ENCODE measurements at places on chromosomes 2 and 18.

DNA sequence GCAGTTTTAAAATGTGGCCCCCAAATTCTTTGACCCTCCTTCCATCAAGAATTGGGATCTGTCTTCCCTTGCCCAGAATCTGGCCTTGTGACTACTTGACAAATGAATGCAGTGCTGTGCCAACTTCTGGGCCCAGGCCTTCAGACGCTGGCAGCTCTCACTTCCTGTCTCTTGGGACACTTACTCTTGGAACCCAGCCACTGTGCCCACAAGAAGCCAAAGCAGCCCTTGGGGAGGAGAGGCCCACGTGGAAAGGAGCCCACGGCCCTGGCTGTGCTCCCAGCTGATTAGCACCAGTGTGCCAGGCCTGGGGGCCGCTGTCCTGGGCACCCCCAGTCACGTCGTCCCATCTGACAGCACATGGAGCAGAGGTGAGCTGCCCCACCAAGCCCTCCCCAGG, 56.6 kb downstream of the RPL37A start:
- DNase-seq = no peak

DNA sequence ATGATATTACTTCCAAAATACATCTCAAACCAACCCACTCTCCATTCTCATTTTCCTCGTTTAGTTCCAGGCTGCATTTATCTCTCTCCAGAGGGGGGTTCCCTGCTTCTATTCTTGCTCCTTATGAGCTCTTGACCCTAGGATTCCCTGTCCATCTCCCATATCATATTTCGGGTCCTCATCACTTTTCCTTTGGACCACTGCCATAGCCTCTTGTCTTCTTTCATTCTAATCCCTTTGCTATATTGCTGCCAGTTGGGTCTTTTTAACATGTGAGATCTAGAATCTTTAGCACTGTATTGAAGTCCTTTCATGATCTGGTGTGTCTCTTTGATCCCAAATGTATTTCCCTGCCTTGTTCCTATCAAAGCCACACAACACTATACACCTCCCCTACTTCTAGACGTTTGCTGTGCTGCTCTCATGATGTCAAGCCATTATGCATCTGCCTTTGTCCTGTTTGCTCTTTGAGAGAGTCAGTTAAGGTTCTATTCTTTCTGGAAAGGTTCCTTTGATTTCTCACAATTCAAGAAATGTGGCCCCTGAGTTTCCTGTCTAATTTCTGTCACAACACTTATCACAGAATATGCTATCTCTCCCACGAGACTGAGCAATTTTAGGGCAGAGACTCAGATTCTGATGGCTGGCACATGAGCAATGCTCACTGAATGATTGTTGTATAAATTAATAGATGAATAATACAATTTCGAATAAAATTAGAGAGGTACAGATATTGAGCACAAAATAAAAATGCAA, 43.2 kb upstream of the SESTD1 start:
- DNase-seq = no peak

DNA sequence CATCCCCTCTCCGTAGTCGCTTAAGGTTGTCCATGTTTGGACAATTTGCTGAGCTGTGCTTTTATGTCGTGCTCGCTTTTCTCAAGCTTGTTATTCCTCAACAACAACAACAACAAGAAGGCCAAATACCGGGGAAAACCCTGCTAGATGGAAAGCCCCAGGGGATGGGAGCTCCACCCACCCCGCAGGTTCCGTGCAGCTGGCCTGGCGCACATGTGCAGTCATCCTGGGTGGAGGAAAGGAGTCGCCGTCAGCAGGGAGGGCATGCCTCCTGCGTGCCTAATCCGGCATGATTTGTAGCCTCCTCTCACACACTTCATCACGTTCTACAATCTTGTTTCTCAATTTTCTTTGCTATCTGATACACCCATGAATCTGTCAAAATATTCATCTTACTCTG, 87.4 kb upstream of the SALL3 start:
- DNase-seq = no peak

DNA sequence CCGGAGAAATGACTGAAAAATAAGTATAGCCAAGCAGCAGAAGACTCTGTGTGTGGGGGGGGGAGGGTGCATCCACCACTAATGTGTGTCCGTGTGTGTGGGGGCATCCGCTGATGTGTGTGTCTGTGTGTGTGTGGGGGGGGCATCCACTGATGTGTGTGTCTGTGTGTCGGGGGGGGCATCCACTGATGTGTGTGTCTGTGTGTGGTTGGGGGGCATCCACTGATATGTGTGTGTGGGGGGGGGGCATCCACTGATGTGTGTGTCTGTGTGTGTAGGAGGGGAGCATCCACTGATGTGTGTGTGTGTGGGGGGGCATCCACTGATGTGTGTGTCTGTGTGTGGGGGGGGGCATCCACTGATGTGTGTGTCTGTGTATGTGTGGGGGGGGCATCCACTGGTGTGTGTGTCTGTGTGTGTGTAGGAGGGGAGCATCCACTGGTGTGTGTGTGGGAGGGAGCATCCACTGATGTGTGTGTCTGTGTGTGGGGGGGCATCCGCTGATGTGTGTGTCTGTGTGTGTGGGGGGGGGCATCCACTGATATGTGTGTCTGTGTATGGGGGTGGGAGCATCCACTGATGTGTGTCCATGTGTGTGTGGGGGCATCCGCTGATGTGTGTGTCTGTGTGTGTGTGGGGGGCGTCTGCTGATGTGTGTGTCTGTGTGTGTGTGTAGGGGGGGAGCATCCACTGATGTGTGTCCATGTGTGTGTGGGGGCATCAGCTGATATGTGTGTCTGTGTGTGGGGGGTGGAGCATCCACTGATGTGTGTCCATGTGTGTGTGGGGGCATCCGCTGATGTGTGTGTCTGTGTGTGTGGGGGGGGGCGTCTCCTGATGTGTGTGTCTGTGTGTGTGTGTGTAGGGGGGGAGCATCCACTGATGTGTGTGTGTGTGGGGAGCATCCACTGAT, 125.0 kb downstream of the NFATC1 start:
- no peak for DNase-seq

DNA sequence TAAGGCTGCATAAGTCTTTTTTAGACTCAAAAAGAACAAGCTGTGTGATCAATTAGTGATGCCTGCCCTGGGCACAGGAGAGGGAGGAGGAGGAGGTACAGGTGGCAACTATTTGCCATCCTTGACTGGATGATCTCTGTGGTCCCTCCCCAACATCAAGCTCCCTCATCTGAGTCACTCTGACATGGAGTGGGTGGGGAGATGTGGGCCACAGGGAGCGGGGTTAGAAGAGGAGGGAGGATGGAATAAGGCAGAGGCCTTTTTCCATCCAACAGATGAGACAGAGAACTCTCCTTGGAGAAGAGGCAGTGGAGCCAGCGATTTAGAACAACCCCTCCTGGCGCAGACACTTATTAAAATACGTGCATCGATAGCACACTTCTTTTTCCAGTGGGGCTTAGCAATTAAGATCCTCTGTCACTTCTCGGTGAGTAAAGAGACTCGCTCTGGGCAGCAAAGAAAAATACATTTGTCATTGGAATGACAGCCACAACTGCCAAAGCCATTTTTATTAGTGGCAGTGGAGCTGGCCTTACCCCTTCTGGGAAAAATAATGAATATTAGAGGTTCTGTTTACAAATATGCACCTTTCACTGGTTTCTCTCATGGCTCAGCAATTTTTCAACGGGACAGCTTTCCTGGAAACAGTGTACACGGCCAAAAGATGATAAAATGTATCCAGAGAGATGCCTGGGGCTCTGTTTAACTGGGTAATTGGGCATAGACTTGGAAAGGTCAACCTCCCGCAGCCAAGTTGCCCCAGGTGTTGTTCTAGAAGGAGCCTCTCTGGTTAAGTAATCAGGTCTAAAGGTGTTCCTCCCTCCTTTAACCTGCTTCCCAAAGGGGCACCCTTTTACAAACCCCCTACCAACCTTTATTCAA, 238.4 kb upstream of the CXCR4 start:
- no peak for DNase-seq

- DNase-seq = no peak
These were observed 51.2 kb downstream of the CTNNA2 start for GRCh38 chr2:79564065-79564464.

- DNase-seq = no peak
These were observed 83.6 kb upstream of the MGAT5 start for GRCh38 chr2:134170294-134170693.

DNA sequence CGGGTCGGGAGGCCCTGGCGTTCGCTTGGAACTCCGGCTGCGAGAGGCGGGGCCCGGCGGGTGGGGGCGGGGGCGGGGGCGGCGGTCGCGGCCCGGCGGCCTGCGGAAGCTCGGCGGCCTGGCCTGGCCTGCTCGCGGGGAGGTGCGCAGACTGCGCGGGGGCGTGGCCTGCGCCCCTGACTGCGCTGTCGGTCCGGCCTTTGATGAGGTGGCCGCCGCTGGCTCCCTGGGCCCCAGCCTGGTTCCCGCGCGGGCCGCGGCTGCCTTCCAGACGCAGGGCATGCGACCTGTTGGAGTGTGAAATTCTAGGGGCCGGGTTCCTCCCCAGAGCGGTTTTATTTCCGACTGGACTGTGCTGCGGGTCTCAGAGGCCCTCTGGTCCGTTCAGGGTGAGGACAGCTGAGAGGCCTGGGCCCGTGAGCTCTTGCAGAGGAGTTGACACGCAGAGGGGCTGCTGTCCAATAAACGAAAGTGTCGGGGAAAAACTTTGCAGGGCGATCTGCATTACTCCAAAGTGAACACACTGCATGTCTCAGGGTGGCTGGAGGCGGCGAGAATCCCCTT, 629 bp downstream of the NRBP1 start:
- DNase-seq = peak; percentile 86

DNA sequence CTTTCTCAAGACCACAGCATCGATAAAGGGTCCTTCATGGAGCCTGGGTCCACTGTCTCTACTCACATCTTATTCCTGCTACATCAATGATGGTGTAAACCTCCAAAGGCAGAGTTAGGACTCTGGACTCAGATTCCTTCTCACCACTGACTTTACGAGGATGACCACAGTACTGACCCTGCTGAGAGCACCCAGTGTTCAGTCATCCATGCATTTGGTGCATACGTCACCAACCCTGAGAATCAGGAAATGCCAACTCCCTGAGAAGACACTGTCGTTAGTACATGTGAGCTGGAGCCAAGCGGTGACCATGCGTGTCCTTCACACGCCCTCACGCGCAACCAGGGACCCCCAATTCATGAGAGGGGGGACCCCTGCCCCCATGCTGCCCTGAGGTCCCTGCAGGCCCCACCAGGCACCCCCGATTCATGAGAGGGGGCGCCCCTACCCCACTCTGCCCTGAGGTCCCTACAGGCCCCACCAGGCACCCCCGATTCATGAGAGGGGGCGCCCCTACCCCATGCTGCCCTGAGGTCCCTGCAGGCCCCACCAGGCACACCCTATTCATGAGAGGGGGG, 178.4 kb upstream of the TPO start:
- no peak for DNase-seq

- DNase-seq = no peak
These were observed 23.5 kb downstream of the KDM3A start for GRCh38 chr2:86464652-86465051.

GRCh38 chr2:168717790-168718502, 84.5 kb upstream of the NOSTRIN start:
- peak; percentile 56 for DNase-seq

- DNase-seq = no peak
These were observed 757.7 kb downstream of the EPHA4 start for GRCh38 chr2:220814441-220814840.

- DNase-seq = no peak
These were observed 189.6 kb downstream of the MYCN start for GRCh38 chr2:16129716-16130540.

DNA sequence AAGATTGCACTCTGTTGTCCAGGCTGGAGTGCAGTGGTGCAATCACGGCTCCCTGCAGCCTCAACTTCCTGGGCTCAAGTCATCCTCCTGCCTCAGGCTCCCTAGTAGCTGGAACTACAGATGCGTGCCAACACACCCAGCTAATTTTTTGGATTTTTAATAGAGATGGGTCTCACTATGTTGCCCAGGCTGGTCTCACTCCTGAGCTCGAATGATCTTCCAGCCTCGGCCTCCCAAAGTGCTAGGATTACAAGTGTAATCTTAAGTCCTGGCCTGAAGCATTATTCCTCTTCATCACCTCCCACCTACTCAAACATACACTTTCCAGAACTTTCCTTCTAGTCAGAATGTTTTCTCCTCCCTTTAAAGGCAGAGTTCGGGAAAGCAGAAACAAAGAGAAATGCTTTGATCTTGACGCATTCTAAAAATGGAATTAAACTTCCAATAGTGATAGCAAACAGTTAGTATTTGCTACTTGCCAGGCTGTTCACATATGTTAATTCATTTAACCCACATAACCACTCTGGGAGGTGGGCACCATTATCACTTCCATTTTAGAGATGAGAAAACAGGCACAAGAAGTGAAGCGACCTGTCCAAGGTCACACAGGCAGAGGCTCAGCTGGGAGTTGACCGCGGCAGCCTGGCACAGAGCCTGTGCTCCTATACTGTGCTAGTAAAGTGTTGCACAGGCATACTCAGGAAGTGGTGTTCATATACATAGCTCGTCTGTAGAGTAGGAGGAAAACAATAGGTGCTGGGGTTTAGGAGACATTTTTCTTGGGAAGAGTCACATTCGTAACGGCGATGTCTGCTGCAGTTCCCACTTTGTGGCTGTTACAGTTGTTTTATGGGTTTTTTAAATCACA, 24.6 kb downstream of the TEX44 start:
- no peak for DNase-seq

DNA sequence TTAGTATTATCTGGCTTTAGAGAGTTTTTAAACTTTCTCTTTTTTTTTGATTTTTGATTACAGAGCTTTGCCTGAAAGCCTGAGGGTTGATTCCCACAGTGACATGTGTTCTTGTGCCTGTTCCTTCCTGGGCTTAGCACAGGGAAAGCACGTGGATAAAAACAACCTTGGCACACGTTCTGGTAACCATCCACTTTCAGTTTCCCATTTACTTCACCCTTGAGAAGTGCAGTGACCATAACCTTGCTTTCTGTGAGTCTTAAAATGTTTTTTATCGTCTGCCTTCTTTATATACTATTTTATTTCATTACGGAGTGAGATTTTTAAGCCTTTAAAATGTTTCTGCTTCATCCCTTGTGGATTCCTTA, 11.5 kb downstream of the CD226 start:
- DNase-seq = no peak

- peak; percentile 71 for DNase-seq
These were observed 3.2 kb downstream of the CNNM3 start for GRCh38 chr2:96819128-96819875.

GRCh38 chr2:124698979-124699565, 674.0 kb downstream of the CNTNAP5 start:
- no peak for DNase-seq

DNA sequence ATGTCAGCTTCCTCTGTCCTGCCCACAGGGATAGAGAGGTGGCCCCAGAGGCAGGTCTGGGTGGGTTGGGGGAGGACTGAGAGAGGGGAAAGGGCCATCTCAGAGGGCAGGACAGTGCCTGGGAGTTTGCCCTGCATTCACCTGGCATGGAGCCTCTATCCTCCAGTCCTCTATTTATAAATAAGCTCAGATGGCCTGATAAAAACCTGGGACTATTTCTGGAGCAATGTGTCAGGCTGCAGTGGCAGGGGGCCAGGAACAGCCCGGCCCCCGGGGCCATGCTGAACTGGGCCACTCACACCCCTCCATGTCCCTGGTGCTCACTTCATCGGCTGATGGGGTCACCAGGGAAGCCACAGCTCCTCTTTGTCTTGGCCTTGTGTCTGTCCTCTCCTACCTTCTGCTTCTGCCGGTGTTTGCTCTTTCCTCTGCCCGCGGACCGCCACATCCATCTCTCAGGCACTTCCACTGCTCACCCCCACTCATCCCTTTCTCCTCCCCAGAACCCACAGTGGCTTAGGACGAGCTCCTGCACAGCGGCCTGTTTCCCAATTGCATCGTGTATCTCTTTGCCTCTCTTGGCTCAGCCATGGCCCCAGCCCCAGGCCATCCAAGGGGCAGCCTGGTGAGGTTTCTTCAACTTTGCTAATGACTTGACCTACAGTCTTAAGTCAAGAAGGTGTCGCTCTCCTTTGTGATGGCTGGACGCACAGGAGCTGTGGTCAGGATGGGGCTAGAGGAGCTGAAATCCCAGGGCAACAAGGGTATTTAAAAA, 38.8 kb downstream of the SCTR start:
- no peak for DNase-seq
